ENCODE measurements at places on chromosomes 16 and 17.

DNA sequence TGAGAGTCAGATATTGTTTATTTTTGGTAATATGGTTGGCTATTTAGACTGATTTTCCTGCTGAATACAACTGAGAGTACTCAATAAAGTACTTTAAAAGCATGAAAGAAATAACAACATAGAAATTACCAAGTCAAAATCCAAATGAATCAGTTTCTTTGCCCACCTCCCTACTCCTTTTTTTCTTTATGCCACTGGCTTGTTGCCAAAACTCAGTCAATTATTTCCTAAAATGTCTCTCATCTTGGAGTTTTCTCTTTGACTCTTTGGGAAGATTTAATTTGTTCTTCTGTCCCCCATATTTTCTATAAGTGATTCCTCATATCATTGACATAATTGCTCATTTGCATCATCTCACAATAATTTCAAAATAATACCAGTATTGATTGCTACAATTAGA lies 2.6 kb upstream of the OMG start:
- no peak for DNase-seq

DNA sequence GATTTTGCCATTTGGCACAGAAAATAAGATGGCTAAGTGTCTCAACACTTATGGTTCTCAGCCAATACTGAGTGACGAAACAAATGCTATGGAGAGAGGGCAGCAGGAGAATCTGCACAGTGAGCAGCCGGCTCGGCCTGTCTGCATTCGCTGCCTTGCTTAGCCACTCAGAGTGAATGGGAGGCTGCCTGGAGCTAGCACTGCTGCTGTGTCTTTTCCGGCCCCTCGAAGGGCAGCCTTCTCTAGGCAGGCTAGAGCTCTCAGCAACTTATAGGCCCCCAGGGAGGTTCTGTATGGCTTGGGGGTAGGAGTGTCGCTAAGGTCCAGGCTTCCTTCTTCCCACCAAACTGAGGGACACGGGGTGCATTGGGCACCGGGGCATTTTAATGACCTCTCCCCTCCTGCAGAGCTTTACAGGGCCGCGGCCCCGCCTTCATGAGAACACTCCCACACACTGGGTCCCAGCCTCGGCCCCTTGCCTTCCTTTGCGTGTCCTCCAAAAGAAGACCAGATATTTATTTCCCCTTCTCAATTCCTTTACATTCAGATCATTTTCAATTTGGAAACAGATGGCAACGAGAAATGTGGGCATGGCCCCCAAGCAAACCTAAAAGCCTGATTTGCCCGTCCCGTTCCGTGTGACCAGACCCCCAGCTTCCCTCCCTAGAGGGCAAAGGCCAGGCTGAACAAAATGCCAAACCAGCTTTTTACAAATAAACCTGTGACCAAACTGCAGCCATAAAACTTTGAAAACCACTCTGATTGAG lies 670.9 kb downstream of the TOX3 start:
- DNase-seq: no peak

- DNase-seq: no peak
Measured at GRCh38 chr16:58088091-58088490, 41.1 kb downstream of the CFAP20 start.

DNA sequence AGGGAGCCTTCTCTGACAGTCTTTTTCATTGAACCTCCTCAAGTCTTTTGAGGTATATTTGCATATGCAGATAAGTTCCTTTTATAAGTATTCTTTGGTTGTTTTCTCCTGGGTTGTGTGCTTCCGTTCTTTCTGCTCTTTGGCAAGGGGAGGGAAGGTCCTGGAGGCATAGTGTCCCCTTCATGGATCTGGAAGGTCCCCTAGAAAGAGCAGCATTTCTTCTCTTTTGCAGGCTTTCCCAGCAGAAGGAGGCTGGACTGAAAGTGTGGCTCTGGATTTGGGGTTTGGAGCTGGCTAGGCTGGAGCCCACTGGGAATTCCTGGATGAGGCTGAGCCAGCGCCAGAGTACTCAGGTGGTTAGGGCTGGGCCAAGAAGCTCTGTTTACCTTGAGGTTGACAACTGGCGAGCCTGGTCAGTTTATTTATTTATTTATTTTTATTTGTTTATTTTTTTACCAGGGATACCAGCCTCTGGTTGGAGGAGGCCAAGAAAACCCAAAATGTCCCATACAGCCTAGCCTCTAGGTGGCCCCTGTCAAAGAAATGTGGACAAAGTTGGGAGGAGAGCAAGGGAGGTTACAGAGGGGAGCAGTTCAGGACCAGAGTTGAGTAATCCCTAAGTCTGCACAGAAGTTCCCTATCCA lies 5.4 kb upstream of the TOP2A start:
- DNase-seq: peak; percentile 84

- no peak for DNase-seq
Measured at GRCh38 chr17:1852327-1852726, 22.5 kb downstream of the RPA1 start.

GRCh38 chr16:49858200-49859124 lies 2.5 kb upstream of the ZNF423 start:
- no peak for DNase-seq

DNA sequence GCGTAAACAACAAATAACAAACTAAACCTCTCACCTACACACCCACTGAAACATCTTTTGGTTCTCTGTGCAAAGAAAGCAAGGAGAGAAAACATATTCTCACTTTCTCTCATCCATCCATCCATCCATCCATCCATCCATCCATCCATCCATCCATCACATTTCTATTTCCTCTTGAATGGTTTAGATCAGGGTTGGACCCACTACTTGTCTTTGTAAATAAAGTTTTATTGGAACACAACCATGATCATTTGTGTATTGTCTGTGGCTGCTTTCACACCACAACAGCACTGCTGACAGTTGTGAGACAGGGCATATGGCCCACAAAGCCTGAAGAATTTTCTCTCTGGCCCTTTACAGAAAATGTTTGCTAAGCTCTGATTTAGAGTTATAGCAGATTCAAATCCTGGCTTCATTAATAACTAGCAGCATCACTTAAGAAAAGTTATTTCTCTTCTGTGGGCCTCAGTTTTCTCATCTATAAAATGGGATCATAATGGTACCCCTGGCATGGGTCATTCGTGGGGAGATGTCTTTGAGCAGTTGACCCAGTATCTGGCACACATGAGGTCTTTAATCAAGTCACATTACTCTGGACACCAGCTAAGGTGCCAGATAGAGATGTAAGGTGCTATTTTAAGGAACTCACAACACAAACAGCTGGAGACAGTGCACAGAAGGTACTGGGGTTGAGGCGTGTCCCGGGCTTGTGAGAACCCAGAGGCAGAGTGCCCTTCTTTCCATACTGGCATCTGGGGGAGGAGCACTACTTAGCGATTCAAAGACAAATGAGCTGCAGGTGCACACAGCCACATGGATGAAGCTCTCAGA lies 146.3 kb downstream of the CMIP start:
- no peak for DNase-seq

GRCh38 chr17:44269535-44270240 lies 1.8 kb upstream of the SLC4A1 start:
- DNase-seq: no peak

- no peak for DNase-seq
Measured at GRCh38 chr16:1926271-1926670, 8.1 kb upstream of the HS3ST6 start.

DNA sequence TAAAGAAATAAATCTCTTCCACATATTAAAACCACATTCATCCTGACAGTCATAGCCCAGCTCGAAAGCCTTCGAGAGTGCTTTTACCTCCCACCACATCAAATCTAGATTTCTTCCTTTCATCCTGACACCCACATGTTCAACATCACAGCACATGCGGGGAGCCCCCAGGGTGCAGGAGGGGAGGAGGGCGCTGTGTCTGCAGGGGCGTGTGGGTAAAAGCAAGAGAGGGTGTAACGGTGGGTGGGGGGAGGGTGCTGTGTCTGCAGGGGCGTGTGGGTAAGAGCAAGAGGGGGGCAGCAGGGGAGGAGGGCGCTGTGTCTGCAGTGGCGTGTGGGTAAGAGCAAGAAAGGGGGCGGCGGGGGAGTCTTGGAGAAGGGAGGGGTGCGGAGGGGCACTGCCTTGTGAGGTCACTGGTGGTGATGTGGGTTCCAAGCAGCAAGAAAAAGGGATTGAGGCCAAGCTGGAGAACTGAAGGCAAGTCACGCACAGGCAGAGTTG lies 34.7 kb downstream of the ADCY9 start:
- no peak for DNase-seq

- DNase-seq: no peak
Measured at GRCh38 chr17:76014925-76015261, 12.2 kb downstream of the EVPL start.

DNA sequence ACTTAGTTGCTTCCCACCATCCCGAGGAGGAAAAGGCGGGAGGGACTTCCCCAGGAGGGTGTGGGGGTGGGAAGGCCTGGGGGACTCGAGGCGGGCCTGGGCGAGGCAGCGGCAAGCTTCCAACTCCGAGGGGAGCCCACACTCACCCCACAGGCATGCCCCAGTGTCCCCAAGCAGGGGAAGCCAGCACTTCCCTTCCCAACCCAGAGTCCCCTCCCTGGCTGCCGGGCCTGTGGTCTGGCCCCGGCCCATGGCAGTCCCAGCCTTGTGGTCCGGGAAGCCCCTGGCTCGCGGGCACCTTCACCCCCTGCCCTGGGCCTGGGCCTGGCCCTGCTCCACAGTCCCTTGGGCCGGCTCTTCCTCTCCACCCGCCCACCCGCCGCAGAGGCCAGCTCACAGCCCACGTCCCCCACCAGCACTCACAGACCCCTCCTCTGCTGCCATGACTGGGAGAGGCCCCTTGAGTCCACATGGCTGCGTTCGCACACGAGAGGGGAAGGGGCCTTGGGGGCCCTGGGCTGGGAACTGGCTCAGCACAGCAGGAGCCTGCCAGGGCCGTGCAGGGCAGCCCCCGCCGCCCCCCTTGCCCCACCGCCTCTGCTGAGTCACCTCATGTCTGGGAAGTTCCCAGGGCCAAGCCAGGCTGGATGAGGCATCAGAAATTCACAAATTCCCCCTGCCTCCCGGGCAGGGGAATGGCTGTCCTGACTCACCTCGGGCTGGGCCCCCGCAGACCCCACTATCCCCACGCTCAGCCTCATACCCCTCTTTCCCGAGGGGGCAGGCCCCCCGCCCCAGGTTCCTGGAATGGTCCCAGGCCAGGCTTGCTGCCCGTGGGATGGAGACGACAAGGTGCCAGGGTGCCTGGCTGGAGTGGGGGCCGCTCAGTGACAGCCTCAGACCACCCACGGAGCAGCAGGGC lies 27.8 kb downstream of the BAHCC1 start:
- DNase-seq: no peak

DNA sequence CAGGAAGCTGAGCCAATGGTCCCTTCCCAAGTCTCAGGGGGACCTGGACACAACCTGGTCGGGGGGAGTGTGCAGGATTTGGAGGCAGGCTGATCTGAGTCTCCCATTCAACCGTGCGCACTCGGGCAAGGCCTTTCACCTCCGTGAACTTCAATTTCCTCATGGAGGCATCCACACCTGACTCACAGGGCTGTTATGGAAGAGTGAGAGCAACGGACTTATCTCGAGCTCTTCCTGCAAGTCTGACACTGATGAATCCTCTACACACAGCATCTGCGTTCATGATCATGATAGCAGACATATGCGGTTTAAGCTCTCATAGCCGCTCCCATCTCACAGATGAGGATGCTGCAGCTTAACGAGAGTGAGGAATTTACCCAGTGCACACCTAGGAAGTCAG lies 21.6 kb downstream of the TIMM22 start:
- DNase-seq: no peak

DNA sequence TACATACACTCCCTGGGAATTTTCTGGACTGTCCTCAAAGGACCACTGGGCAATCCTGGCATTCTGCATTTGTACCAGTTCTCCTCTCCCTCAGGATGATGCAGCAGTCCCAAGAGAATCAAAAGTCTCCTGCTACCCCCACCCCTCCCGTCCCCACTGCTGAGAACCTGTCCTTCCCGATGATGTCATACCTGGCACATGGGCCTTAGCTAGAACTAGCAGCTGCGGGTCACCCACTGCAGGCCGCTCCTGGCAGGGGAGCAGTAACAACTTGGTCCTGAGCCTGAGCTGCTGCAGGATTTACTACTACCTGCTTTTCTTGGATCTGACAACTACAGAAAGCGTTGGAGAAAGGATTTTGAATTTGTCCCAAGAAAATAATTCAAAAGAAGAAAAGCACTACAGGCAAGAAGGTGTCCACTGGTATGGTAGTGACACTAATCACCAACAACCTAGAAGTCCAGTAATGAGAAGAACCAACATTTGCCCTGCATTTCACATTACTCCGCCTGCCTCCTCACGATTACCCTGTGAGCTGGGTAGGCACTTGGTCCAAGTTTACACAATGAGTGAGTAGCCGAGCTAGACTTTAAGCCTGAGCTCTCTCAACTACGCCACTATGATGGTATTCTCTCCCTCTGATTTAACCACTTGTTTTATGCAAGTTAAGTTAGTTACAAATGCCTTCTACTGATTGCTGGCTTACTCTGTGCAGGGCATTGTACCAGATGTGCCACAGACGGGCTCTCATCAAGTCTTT lies 55.3 kb upstream of the ETV4 start:
- no peak for DNase-seq

- no peak for DNase-seq
Measured at GRCh38 chr17:38693700-38694329, 11.3 kb upstream of the MLLT6 start.

DNA sequence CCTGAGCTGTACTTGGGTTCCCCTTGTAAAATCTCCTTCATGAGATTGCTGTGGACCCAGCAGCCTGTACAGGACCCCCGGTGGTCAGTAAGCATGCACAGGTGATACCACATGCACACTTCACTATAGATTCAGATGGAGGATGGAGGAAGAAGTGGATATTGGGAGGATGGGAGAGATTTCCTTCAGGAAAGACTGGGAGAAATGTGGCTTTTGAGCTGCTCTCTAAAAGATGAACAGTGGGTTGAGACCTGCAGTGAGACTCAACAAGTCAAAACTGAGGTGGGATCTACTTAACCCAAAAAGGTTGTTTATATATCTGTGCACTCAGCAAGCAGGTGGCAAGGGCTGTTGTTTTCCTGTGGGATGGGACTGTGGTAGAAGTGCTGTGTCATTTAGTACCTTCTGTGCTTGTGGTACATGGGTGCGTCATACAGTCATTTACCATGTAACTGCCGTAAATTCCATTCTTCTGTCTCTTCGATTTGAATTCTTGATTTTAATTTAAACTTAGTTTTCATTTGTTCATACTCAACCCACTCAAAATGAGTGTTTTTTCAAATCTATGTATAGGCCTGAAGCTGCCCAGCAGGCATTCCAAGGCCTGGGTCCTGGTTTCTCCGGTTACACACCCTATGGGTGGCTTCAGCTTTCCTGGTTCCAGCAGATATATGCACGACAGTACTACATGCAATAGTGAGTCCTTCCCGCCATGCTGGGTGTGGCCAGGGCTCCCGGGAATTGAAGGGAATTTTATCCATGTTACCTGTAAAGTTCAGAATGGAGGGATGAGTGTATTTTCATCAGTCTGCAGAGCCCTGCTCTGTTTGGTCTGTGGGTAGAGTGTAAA lies 6.9 kb downstream of the HERPUD1 start:
- DNase-seq: no peak

All from iPS DF 19.7 (cell line).